Adrenal gland (tissue), 19 donors: ENCODE measurements at places on chromosomes 5 and 9. TPM values are rescaled to one million over a fixed set of nuclear protein-coding genes. Genes with fewer than 3 reads are reported as not detected.
A peak's percentile ranks its signal among the peaks of the same experiment; 100 is the strongest.

The MEF2C gene
- 63.7 TPM for polyA plus RNA-seq

The PKD2L2 gene
- polyA plus RNA-seq, result 0.17 TPM

The ATP6V1G1 gene
- 193 TPM for polyA plus RNA-seq

The GABRB2 gene
- polyA plus RNA-seq, result 0.88 TPM

The CCL28 gene
- 1.1 TPM for polyA plus RNA-seq

The GFRA3 gene
- 1.8 TPM for polyA plus RNA-seq

GRCh38 chr5:175305251-175305650, 138.7 kb downstream of the DRD1 start:
- no peaks in the 10 kb centered on the region for H3K36me3 ChIP-seq
- H3K4me3 ChIP-seq, result no peak overlapping the region
- DNase-seq, result no peak
- H3K27me3 ChIP-seq, result no peaks in the 10 kb centered on the region
- no peak overlapping the region for H3K27ac ChIP-seq
- no peaks in the 10 kb centered on the region for H3K4me1 ChIP-seq

DNA sequence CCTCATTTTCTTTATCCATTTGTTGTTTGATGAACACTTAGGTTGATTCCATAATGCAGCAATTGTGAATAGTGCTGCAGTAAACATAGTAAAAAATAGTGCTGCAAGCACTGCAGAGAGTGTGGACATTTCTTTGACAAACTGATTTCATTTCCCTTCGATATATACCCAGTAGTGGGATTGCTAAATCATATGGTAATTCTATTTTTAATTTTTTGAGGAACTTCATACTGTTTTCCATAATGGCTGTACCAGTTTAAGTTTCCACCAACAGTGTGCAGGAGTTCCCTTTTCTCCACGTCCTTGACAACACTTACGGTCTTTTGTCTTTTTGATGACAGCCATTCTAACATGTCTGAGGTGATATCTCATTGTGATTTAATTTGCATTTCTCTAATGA, 138.2 kb upstream of the PLPPR1 start:
- DNase-seq, result no peak
- no peak overlapping the region for H3K27ac ChIP-seq
- H3K4me3 ChIP-seq, result no peak overlapping the region
- no peaks in the 10 kb centered on the region for H3K4me1 ChIP-seq

- no peaks in the 10 kb centered on the region for H3K36me3 ChIP-seq
- no peak overlapping the region for H3K4me3 ChIP-seq
- no peak overlapping the region for H3K27ac ChIP-seq
- no peaks in the 10 kb centered on the region for H3K4me1 ChIP-seq
These were observed 27.9 kb downstream of the AFAP1L1 start for GRCh38 chr5:149299451-149300054.

DNA sequence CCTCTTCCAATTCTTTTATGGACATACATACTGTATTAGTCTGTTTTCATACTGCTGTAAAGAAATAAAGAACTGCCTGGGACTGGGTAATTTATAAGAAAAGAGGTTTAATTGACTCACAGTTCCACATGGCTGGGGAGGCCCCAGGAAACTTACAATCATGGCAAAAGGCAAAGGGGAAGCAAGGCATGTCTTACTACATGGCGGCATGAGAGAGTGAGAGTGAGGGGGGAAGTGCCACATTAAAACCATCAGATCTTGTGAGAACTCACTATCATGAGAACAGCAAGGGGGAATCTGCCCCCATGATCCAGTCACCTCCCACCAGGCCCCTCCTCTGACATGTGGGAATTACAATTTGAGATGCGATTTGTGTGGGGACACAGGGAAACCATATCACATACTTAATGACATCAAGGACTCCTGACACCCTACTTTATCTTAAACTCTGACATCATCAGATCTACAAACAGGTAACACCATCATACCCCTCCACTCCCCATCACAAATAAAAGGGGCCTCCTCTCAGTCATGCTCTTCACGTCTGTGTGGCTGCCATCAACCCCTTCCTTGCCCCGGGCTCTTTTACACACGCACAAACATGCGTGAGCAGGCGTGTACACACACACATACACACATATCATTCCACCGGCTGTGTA, 9.7 kb downstream of the ANKRD33B start:
- DNase-seq, result no peak
- H3K27ac ChIP-seq, result no peak overlapping the region
- H3K4me1 ChIP-seq, result no peaks in the 10 kb centered on the region
- no peaks in the 10 kb centered on the region for H3K27me3 ChIP-seq
- no peaks in the 10 kb centered on the region for H3K36me3 ChIP-seq

DNA sequence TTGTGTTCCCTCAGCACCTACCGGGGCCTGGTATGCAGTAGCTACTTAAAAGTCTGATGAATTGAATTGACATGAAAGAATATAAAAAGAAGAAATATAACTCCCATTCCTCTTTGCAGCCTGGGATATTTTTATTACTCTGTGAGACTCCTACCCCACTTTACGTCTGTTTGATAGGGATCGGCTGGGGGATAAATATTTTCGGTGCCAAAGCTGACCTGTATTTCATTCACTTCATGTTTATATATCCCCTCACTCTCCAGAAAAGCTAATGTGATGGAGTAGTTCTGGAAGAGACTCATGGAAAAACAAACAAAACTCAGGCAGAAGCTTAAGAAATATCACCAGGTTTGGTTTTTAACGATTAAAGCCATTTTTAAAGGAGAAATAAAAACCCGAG, 108.2 kb upstream of the TBC1D2 start:
- no peak for DNase-seq
- no peaks in the 10 kb centered on the region for H3K4me1 ChIP-seq
- no peaks in the 10 kb centered on the region for H3K36me3 ChIP-seq
- H3K4me3 ChIP-seq, result no peak overlapping the region
- H3K27ac ChIP-seq, result no peak overlapping the region

DNA sequence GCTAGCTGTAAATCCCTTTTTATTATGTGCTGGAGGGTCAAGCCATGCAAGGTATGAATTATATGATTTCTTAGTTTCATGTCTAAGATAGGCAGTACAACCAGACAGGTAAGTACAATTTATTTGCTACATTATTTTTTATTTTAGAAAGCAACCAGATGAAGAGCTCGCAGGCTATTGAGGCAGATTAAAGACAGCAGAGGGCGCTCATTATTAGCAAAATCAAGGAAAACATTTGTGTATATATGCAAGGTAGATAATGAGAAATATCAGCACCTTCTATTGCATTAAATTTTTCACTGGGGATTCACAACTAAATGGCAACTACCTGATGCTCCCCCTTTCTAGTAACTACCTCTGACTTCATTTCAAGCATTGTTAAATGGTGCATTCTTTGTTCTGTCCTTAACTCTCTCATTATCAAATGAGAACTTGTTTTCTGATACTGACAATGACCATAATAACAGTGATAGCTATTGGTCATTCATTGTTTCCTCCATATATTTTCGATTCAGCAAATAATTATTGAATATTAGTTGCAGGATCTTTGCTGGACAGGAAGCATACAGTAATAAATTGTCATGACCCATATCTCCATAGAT, 8.6 kb downstream of the SCGB3A2 start:
- H3K4me3 ChIP-seq, result no peak overlapping the region
- H3K27me3 ChIP-seq, result no peaks in the 10 kb centered on the region
- no peak overlapping the region for H3K27ac ChIP-seq
- no peaks in the 10 kb centered on the region for H3K4me1 ChIP-seq

- peak; percentile 19 for DNase-seq
- H3K4me1 ChIP-seq, result no peaks in the 10 kb centered on the region
- H3K36me3 ChIP-seq, result no peaks in the 10 kb centered on the region
- peak overlapping the region; percentile 52 for H3K4me3 ChIP-seq
These were observed 2.8 kb downstream of the ST8SIA4 start for GRCh38 chr5:100900142-100900795.

DNA sequence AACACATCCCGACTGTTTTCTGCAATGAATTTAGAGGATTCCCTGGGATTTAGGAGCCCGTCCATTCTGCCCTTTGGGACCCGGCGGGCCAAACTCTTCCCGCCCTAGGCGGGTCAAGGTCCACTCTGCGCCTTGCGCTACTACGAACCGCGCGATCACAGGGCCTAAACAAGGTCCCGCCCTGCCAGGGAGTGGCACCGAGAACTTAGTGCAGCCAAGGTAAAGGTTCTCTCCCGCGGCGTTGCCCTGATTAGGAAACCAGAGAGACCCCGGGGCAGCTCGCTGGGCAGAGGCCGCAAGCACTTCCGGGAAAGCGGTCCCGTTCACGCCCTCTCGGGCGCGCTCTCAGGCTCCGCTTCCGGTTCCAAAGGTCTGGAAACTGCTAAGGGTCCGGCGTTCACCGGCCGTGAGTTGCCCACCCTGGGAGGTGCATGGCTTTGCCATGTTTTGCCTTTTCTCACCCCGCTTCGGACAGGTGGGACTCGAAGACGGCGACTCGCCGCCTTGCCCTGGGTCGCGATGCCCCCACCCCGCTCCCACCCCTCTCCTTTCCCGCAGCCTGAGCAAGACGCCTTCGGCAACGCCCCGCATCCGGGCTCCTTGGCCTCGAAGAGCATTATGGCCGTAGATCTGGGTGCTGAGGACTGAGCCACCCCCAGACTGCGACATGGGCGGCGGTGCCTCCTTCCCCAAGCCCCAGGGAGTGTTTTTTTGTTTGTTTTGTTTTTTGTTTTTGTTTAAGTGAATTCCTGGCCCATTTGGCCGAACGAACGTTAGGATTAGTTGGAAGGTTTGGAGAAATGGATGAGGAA, 23.4 kb downstream of the HNRNPK start:
- H3K36me3 ChIP-seq, result peaks cover 7% of the 10 kb centered on the region
- H3K4me3 ChIP-seq, result peak overlapping the region; percentile 57
- peak overlapping the region; percentile 83 for H3K27ac ChIP-seq
- peak; percentile 76 for DNase-seq
- H3K27me3 ChIP-seq, result no peaks in the 10 kb centered on the region

- peaks cover 66% of the 10 kb centered on the region for H3K27me3 ChIP-seq
- no peak overlapping the region for H3K4me3 ChIP-seq
- no peaks in the 10 kb centered on the region for H3K36me3 ChIP-seq
- DNase-seq, result no peak
- H3K27ac ChIP-seq, result no peak overlapping the region
These were observed 5.5 kb downstream of the NKX2-5 start for GRCh38 chr5:173229382-173229959.

- no peaks in the 10 kb centered on the region for H3K36me3 ChIP-seq
- H3K4me1 ChIP-seq, result peaks cover 13% of the 10 kb centered on the region
- no peak overlapping the region for H3K4me3 ChIP-seq
- H3K27ac ChIP-seq, result no peak overlapping the region
- H3K27me3 ChIP-seq, result no peaks in the 10 kb centered on the region
- DNase-seq, result no peak
These were observed 44.4 kb downstream of the FNBP1 start for GRCh38 chr9:129998491-129999140.

DNA sequence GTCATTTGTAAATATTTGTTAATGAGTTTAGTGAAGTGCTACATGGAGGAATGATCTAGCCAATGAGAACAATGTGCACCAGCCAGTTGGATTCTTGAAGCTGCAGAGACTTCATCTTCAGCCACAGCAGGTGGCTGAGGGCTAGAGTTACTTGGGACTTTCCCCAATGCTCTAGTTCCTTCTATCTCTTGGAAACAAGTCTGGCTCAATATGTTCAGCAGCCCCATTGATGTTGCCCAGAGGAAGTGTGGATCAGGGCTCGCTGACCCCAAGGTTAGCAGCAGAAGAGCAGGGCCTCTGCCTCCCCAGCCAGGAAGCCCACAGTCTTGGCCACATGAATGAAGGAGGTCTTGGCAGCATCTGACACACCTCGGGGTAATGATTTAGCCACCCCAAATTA, 117.5 kb downstream of the SLC1A3 start:
- H3K4me1 ChIP-seq, result no peaks in the 10 kb centered on the region
- H3K27me3 ChIP-seq, result no peaks in the 10 kb centered on the region
- DNase-seq, result no peak
- H3K4me3 ChIP-seq, result no peak overlapping the region
- no peak overlapping the region for H3K27ac ChIP-seq
- H3K36me3 ChIP-seq, result no peaks in the 10 kb centered on the region

GRCh38 chr5:131382407-131383395, 118.8 kb downstream of the CDC42SE2 start:
- H3K36me3 ChIP-seq, result no peaks in the 10 kb centered on the region
- peak; percentile 19 for DNase-seq
- H3K27ac ChIP-seq, result no peak overlapping the region
- no peaks in the 10 kb centered on the region for H3K27me3 ChIP-seq

- H3K27me3 ChIP-seq, result no peaks in the 10 kb centered on the region
- no peak overlapping the region for H3K27ac ChIP-seq
- no peaks in the 10 kb centered on the region for H3K4me1 ChIP-seq
These were observed 33.2 kb downstream of the IDNK start for GRCh38 chr9:83656032-83656680.

GRCh38 chr9:89874351-89875321, 269.8 kb downstream of the GADD45G start:
- no peaks in the 10 kb centered on the region for H3K36me3 ChIP-seq
- H3K27ac ChIP-seq, result peak overlapping the region; percentile 41
- peak; percentile 19 for DNase-seq
- peaks cover 15% of the 10 kb centered on the region for H3K4me1 ChIP-seq
- no peaks in the 10 kb centered on the region for H3K27me3 ChIP-seq
- no peak overlapping the region for H3K4me3 ChIP-seq

- peaks cover 10% of the 10 kb centered on the region for H3K4me1 ChIP-seq
- no peak for DNase-seq
- H3K4me3 ChIP-seq, result no peak overlapping the region
- H3K27ac ChIP-seq, result no peak overlapping the region
- no peaks in the 10 kb centered on the region for H3K27me3 ChIP-seq
- H3K36me3 ChIP-seq, result no peaks in the 10 kb centered on the region
These were observed 69.0 kb downstream of the ADAMTSL1 start for GRCh38 chr9:18542837-18543405.

- no peaks in the 10 kb centered on the region for H3K27me3 ChIP-seq
- no peak for DNase-seq
- no peak overlapping the region for H3K4me3 ChIP-seq
These were observed 116.5 kb downstream of the BRINP1 start for GRCh38 chr9:119252671-119253299.

DNA sequence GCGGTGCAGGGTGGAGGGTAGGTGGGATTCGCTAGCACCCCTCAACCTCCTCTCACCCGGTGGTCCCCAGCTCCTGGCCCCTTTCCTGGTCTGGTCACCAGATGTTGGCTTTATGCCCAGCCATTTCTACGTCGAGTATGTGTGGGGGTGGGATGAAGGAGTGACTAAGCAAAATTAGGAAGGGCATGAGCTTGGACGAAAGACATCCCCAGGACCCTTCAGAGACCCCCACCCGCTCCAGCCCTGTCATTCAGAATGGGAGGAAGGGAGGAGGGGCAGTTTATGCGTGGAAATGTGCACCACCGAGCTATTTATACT, 742 bp downstream of the BHMT2 start:
- no peak for DNase-seq
- no peaks in the 10 kb centered on the region for H3K36me3 ChIP-seq
- H3K4me1 ChIP-seq, result no peaks in the 10 kb centered on the region
- H3K27ac ChIP-seq, result peak overlapping the region; percentile 69

GRCh38 chr5:25334350-25334749, 689.6 kb upstream of the CDH10 start:
- H3K4me1 ChIP-seq, result no peaks in the 10 kb centered on the region
- no peaks in the 10 kb centered on the region for H3K27me3 ChIP-seq
- DNase-seq, result no peak
- H3K27ac ChIP-seq, result no peak overlapping the region

DNA sequence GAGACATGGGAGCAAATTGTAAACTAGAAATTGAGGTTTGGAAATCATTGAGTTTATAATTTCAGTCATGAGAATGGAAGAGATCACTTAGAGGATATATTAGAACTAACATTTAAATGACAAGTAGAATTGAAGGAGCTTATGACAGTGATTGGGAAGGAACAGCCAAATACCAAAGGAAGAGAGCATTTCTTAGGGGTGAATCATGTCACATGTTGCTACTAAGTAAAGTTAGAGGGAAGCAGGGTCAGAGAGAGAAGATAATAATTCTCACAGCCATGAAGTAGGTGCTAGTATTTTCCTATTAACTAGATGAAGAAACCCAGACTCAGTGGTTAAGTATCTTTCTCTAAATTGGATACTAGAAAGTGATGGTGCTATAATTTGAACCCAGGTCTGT, 59.3 kb downstream of the COMMD10 start:
- H3K27me3 ChIP-seq, result no peaks in the 10 kb centered on the region
- H3K4me3 ChIP-seq, result no peak overlapping the region
- no peak overlapping the region for H3K27ac ChIP-seq
- H3K4me1 ChIP-seq, result no peaks in the 10 kb centered on the region
